ENCODE measurements at places on chromosomes 16 and 17. TPM values are rescaled to one million over a fixed set of nuclear protein-coding genes. Genes with fewer than 3 reads are reported as not detected.

DNA sequence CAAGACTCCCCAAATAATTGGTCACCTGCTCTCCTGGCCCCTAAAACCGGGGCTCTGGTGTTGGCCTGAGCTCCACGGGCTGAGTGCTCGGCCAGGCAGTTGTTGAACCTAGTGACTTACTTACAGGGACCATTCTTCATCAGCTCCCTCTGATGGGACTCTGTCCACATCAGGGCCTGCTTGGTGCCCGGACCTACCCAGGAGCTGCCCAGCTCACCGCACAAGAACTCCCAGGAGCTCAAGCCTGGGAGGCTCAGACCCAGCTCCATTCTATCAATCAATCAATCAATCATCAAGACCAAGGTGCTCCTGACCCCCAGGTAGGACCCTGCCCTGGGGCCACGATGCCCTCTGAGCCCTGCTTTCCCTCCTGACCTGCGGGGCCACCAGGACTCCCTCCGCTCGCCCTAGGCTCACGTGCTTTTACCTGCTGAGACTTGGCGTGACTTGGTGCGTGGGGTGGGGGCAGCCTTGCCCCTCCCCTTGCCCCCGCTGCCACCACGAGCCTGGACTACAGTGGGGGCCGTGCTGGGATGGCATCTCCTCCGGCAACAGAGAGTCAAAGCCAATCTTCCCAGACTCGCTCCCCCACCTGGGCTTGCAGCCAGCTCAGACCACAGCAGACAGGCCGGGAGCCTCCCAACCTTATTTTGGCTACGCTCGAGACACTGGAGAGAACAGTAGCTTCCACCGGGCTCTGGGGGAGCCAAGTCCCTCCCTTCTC lies 15.7 kb downstream of the IL34 start:
- peak; percentile 79 for DNase-seq

- no peak for DNase-seq
These were observed 36.4 kb downstream of the MAP2K6 start for GRCh38 chr17:69450918-69451317.

GRCh38 chr17:57259306-57259705 lies 3.0 kb downstream of the MSI2 start:
- DNase-seq: no peak

DNA sequence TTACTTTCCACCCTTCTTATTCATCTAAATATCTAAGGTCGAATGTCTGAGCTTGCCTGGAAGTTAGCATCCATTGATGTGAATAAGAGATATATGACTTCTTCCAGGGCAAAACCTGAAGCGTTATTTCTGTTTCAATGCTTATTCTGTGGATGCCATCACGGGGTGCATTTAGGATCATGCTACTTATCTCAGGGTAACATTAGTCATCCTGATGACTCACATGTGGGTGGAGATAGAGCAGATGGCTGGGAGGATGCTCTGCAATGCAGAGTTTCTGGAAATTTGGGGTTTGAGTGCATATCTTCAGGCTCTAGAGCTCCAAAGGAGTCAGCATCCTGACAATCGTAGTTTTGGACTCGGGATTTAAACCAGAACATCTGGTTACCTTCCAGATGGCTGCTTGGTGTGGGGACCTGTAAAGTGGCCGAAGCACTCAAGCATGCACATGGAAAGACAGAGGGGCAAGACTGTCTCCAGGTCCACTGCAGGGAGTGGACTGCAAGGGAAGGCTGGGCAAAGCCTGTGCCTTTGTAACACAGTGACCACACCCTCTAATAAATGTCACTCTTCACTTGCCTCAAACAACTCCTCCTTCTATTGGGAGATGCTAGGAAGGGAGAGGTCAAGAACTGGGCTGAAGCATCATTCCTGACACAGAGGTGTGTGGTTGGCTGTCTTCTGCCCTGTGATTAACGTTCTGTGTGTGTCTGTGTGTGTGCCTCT lies 175.2 kb upstream of the SALL1 start:
- DNase-seq: no peak

DNA sequence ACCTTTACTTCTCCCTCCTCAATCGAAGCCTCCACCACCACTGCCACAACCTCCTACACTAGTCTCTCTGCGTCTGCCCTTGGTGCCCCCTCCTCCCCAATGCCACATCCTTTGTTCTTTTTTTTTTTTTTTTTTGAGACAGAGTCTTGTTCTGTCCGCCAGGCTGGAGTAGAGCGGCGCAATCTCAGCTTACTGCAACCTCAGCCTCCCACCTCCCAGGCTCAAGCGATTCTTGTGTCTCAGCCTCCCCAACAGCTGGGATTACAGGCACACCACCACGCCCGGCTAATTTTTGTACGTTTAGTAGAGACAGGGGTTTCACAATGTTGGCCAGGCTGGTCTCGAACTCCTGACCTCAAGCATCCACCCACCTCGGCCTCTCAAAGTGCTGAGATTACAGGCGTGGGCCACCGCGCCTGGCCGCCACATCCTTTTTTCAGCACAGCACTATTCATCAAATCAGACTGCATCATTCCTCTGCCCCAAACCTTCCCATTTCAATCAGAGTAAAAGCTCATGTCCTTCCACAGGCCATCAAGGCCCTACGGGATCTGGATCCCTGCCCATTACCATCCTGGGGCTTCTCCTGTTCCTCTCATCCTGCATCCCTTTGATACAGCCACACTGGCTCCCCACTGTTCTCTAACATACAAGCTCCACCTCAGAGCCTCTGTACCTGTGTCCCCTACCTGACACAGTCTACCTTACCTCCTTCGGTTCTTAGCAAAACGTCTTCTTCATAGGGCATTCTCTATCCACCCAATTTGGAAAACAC lies 2.0 kb downstream of the KLHL11 start:
- DNase-seq: peak; percentile 51

- peak; percentile 93 for DNase-seq
These were observed 32.8 kb downstream of the HIC1 start for GRCh38 chr17:2087597-2088211.

DNA sequence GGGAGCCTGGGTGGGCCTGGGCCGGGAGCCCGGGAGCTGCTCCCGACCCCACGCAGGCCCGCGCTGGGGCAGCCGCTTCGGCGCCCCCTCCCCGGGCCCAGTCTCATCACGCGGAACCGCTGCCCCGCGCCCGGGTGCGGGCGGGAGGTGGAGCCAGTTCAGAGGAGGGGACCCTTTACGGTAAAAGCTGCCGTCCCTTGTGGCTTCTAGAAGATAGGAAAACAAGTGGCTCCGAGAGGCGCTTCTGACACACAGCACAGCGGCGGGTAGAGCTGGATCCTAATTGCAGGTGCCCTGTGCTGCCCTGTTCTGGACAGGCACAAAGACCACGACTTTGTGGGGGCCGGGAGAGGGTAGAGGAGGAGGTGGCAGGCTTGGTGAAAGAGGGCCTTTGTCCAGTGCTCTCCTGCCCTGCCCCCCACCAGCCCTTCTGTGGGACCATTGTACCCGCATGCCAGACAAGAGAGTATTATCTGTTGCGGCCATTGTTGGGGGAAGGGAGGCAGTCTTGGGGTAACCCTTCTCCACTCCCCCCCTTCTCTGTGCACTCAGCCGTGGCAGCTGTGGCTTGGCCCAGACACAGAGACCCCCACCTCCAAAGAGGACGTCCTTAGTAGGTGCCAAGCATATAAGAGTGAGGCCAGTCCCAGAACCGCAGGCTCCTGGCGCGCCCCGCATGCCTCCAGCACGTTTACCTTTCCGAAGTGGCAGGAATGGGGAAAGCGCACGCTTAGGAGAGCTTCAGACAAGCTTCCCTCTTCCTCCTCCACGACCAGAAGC lies 736 bp downstream of the CNP start:
- DNase-seq: no peak

GRCh38 chr17:37826497-37827430 lies 81.9 kb upstream of the HNF1B start:
- DNase-seq: no peak

The HES7 gene
- total RNA-seq: not detected

- DNase-seq: peak; percentile 3
These were observed 77.8 kb downstream of the ADCY9 start for GRCh38 chr16:4038448-4038847.

DNA sequence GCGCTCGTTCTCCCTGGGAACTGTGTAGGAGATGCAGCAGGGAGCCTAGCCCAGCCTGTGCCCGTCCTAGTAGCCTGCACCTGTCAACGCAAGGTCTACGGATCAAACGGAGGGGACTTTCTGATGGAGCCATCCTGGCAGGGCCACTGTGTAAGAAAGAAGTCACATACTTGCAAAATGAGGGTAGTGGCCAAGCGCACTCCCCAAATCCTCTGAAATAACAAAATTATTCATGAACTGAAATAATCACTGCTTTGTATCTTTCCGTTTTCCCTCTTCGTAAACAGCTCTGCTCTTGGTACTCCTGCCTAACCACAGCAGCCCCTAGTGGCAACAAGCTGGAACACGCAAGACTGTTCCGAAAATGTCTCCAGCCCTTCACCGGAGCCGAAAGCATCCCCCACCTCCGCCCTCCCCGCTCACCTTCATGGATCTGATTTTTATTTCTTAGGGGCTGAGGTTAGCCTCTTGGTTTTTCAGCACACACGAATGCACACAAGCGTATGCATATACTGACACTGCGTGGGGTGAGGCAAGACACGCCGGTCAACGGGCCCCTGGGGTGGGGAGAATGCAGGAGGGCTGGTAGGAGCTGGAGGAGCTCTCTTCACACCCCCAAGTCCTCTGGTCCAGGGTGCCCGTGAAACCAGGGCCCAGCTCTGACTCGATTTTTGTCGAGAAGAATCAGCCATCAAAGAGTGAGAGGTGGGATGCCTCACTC lies 100.8 kb downstream of the ABCC12 start:
- no peak for DNase-seq

DNA sequence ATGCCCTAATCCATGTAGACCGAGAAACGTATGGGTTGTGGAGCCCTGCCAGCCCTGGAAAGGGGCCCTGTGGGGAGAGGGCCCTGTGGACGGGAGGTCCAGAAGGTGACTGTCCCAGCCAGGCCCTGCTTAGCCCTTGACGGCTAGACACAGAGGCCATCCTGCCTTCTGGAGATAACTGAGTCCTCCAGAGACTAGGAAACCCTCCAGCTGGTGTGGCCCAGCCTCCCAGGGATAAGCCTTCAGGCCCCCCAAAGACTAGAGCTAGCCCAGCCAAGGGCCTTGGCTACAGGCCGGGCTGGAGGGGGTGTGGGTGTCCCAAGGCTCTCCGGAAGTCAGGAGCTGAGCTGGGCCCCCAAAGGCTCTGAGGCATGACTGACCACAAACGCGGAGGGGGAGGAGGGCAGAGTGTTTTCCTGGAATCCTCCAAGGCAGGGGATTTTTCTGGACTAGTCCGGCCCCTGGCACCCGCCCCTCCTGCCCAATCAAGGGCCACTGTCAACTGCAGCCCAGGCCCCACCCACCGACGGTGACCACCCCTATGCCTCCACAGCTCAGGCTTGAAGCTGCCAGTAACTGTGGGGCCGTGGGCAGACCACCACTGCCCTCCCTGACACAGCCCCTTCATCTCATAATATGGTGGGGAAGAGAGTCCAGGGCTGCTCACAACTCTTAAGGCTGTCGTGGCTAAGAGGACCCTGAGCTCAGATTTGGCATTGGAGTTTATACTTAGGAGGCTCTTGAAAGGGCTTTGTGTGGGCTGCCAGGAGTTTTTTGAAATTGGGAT lies 885 bp upstream of the VASN start:
- DNase-seq: peak; percentile 95

- DNase-seq: no peak
These were observed 81.5 kb downstream of the AMFR start for GRCh38 chr16:56343661-56344517.

DNA sequence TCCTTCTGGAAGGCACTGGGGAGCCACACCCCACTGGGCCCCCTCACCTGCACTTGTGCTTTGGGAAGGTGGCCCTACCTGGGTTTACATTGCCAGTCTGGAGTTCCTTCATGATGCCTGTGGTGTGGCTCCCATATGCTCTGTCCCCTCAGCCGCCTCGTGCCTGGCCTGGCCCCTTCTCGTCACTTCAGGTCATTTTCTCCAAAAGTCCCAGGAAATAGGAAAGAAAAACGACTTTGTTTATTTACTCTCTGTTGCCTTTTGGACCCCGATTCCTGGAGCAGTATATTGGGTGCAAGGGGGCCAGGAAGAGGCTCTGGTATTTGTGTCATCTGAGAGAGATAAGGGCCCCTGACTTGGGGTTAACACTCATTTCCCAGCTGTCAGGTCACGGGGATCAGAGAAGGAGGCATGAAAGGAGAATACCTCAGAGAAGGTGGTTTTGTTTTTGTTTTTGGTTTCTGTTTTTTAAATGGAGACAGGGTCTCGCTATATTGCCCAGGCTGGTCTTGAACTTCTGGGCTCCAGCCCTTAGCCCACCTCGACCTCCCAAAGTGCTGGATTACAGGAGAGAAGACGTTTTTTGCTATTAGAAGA lies 4.7 kb downstream of the SOCS3 start:
- peak; percentile 83 for DNase-seq

DNA sequence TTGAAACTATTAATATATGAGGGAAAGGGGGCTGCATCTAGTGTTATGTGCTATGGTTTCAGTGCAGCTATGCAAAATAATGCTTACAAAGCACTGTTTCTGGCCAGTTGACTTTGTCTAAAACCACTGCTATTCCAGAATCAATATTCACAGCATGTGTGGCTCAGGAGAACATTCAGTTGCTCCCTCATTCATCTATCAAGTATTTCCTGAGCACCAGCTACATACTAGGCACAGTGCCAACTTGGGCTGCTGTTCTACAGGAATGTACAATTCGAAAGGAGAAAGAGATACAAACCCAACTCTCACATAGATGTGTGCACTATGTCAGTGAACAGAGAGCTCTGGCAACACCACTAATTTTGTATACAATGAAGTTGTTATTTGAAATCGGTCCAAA lies 183.0 kb downstream of the PHKB start:
- DNase-seq: no peak

DNA sequence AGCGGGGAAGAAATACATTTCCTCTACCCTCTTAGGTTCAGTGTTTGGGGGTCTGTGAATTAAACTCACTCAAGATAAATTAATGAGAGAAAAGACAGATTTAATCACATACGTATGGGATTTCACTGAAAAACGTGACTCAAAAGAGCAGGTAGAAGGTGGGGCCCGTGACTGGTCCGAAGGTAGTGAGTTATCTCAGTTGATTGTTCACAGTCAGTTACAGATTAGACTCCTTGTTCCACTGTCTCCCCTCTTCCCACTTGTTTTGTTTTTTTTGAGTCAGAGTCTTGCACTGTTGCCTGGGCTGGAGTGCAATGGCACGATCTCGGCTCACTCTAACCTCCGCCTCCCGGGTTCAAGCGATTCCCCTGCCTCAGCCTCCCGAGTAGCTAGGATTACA lies 301.2 kb downstream of the SEC14L1 start:
- no peak for DNase-seq

GRCh38 chr17:40542558-40543411 lies 22.5 kb downstream of the CCR7 start:
- peak; percentile 96 for DNase-seq

The SLC26A11 gene
- total RNA-seq: 10.0 TPM

- no peak for DNase-seq
These were observed 205.7 kb downstream of the SNX29 start for GRCh38 chr16:12182212-12182611.

The CHST4 gene
- not detected for total RNA-seq

The ZMYND15 gene
- 1.2 TPM for total RNA-seq

GRCh38 chr17:40481106-40481505 lies 20.3 kb downstream of the TNS4 start:
- DNase-seq: no peak

GRCh38 chr17:39996800-39997199 lies 16.2 kb downstream of the PSMD3 start:
- peak; percentile 90 for DNase-seq

The MT4 gene
- not detected for total RNA-seq

The TEX14 gene
- total RNA-seq: 0.10 TPM

GRCh38 chr16:51404386-51404785 lies 253.3 kb upstream of the SALL1 start:
- no peak for DNase-seq

All from posterior vena cava (tissue), 2 donors.